ENCODE measurements at places on chromosomes 6 and 20.
A peak's percentile ranks its signal among the peaks of the same experiment; 100 is the strongest.

DNA sequence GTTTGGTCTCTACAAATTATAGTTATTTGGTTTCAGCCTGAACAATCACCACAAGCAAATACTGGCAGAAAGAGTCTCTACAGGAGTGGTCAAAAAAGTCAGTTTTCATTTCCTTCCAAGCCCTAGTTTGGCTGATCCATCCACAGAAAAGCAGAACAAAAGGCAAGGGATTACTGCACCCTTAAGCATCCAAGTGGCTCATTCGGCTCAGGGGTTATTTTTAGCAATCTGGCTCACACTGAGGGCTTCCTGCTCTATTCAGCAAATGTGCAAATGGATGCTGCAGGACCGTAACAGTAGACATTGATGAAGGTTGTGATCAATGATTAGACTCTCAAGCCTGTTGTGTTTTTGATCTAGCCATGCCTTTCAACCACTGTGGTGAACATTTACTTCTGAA is 62.2 kb upstream of the FABP7 start:
- no peak for DNase-seq

DNA sequence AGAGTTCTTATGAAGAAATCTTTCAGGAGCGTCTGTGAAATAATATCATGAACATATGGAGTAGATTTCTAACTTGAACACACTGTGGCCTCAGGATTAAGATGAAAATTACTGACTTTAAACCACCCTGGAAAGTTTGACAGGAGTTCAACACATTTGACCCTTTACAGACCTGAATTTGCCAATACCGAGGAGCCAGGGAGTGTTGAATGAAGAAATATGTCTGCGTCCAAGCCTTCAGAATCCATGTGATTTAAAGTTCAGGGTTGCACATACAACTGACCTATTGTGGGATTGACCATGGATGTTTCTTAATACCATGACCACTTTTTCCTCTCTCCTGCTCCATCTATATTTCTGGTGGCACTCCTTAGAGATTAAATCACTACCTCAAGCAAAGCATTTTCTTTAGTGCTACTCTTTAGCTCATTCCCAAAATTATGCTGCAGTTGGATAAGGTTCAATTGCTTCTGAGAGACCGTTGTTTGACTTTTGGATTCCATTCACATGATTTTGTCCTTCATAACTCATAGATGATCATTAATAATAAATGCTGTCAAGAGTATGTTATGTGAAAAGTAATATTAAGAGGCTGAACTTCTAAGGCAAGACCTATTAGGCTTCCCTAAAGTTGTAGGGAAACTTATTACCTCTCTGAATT is 57.4 kb downstream of the PRL start:
- no peak for DNase-seq

- no peak for DNase-seq
These were observed 263.6 kb downstream of the CD83 start for GRCh38 chr6:14380901-14381828.

DNA sequence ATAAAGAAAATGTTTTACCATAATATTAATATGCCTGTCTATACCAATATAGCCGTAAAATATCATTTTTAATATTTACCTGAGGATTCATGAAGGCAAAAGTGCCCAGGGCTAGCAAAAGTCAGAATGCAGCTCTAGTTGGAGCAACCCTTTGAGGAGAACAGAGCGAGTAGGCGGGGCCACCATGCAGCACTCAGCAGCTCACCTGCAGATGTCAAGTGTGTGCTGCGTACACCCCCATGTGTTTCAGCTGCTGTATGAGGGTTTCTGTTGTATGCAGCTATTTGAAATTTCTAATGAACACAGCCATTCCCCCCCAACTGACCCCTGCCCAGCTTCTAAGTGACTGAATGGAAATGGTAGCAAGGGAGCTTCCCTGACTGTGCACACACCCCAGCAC is 508.0 kb downstream of the QKI start:
- no peak for DNase-seq

DNA sequence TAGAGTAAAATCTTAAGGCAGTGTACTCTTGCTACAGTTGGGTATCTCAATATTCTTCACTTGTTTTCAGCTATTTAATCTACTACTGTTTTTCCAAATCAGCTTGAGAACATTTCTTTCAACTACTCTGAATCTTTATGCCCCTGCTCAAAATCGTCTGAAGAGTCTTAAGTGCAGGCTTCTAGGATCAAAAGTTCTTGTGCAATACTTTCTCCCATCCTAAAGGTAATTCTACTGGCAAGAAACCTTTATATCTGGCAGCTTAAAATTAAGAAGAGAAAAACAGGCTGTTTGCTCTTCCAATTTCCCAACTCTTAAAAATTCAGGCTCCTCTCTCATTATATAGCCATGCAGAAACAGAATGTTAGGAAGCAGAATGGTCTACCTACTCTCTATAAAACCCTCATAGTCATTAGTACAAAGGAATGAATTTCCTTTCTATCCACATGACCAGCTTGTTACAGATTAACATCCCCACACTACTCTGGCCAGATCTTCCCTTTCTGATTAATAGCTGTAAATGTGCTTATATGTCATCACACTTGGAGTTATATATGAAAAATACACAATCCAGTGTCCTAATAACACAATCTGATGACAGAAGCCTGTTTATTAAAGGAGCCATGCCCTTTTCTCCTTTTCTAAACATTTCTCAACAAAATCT is 122.2 kb upstream of the FAM184A start:
- DNase-seq = peak; percentile 18

GRCh38 chr6:4057036-4057435 is 21.9 kb downstream of the FAM217A start:
- no peak for DNase-seq

- peak; percentile 42 for DNase-seq
These were observed 33.6 kb downstream of the GFOD1 start for GRCh38 chr6:13453771-13454251.

DNA sequence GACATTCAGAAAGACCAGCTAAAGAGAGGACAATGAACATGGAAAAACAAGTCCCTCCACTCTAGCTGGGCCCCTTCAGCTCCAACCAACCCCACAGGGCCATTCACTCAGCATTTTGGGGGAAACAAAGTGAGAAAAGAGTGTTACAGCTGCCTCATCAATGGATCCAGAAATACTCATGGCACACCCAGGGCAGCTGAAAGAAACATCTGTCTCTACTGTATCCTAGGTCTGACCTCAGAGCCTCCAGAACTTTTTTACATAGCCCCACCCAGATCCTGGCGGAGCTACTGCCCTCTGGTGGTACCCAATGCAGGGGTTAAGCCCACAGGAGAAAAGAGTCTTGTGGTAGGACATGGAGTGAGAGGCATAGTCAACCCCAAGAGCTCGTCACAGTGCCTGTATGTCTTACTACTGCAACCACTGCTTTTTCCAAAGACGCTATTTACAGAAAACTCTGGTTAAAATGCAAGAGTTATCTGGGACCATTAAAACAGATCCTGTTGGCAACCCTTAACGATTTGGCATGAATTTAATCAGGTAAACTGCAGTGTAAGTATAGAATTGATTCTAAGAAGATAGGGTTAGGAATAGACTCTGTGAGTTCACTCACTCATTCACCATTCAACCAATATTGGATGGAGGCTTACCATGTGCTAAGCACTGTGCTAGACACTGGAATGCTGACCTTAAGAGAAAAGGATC is 37.4 kb upstream of the FAM83C start:
- peak; percentile 62 for DNase-seq

DNA sequence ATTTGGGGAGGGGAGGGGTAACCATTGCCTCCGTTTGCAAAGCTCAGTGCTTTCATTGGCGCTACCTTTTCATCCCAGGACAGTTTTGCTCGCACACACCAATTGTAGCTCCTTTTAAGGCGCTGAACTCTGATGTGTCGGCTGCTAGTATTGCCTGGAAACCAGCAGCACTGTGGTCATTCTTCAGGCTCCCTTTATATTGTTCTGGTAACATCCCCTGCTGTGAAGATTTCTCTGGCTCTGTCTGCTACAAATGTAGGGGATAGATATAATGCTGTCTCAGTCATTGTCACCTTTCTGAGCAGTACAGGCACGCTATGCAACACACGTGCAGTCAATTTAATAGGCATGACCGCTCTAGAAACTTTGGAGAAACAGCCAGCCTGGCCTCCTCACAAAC is 172.9 kb upstream of the SASH1 start:
- DNase-seq = no peak

DNA sequence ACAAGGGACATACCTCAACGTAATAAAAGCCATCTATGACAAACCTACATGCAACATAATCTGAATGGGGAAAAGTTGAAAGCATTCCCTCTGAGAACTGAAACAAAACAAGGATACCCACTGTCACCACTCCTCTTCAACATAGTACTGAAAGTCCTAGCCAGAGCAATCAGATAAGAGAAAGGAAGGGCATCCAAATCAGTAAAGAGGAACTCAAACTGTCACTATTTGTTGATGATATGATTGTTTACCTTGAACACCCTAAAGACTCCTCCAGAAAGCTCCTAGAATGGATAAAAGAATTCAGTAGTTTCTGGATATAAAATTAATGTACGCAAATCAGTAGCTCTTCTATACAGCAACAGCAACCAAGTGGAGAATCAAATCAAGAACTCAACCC is 39.4 kb downstream of the ZNF311 start:
- no peak for DNase-seq

DNA sequence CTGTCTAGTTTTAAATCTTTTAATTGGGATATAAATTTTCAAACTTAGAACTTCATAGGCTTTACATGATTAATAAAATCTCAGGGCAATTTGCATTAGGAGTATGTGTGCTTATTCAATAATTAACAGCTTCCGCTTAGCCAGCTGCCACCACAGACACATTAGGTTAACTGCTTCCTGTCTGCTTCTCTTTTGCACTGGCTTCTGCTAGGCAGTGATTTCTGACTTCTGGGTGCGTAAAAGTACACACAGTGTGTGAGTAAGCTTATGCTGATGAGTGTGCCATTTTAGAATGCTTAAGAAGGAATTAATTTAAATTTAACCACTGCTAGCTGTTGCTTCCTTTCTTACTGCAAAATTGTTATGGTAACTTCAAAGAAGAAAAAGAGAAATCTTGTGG is 73.9 kb downstream of the F13A1 start:
- no peak for DNase-seq

DNA sequence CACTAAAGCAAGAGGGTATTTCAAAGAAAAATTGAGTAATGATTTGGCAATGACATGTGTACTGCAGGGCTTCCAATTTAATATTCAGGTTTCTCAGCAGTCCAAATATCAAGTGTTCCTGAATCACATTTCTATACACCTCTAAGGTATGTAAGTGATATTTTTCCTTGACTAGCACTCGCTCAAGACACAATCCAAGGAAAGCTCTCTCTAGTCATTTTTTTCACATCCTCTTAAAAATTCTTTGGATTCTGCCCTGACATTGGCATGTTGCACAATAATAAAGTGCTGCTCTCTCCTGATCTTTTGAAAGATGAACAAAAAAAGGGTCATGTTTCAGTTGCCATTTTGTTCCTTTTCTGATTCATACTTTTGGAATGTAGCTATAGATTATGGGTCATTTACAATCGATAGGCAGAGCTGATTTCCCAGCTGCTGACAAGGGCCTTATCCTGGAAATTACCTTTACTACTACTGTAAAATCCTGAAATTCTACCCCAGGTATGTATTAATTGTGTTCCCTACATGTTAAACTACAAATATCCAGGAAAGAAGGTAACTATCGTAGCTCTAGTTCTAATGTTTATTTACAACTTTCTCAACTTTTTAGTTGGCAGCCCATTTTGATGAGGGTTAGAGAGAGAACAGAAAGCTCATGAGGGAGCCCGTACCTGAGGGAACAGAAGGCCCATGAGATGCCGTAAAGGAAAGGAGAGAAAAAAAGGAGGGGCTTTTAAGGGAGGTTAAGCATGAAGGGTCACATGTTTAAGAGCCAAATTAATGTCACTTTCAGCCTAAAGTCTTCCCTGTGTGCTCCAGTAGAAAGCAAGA is 22.2 kb upstream of the ADGRG6 start:
- peak; percentile 62 for DNase-seq

- no peak for DNase-seq
These were observed 287.0 kb upstream of the PRND start for GRCh38 chr20:4434681-4435080.

GRCh38 chr6:126063512-126064146 is 77.3 kb downstream of the TRMT11 start:
- DNase-seq = peak; percentile 51

- DNase-seq = no peak
These were observed 84.7 kb upstream of the MC3R start for GRCh38 chr20:56163806-56164205.

GRCh38 chr20:34472246-34472925 is 43.8 kb upstream of the DYNLRB1 start:
- peak; percentile 27 for DNase-seq

DNA sequence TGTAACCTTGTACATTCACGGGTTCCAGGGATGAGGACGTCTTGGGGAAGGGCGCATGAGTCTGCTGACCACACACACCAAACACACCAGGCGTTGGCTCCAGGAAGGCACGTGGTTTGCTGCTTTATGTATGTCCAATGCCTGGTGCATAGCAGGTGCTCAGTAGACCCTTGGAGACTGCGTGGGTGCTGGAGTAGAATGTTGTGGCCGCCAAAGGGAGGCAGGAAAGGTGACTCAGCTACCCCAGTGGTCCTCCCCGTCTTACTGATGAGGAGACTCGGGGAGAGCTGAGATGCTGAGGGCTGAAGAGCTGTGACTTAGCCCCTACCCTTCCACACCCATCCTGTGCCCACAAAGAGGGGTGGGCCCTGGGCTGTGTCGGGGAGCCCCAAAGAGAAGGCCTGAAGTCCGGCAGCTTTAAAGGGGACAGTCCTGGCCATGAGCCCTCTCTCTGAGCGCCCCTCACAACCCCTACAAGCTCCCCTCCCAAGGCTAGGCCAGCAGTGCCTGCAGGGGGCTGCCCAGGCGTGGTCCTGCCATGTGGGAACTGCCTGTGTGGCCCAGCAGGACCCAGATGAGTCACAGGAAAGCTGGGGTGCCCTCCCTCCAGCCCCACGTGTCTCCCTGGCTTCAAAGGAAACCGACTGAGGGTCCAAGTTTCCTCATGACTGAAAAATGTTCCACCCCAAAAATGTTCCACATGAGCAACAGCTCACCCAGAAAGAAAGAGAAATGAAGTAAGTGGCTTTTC is 28.0 kb upstream of the PTGIS start:
- peak; percentile 79 for DNase-seq

DNA sequence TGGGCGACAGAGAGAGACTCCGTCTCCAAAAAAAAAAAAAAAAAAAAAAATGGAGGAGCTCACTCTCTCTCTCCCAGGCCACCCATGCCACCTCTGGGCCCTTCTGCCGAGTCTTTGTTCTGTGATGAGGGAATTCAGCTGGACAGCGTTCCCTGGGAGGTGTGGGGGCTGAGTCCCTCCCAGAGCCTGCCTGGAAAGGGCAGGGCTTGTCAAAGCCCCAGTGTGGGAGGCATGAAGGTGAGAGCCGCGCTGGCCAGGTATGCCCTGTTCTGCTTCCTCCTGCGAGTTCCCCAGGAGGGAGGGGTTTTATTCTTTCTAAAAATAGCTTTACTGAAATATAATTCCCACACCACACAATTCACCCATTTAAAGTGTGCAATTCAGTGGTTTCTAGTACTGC is 69.6 kb downstream of the TMEM242 start:
- no peak for DNase-seq

GRCh38 chr20:14972690-14973089 is 635.3 kb upstream of the FLRT3 start:
- DNase-seq = no peak
